Stimulated activated CD8-positive, alpha-beta memory T cell treated with anti-CD3 and anti-CD28 coated beads, Interleukin-4, amount 100 ng/mL, for 4 hours (primary cell): ENCODE measurements at places on chromosomes 6 and 20.

DNA sequence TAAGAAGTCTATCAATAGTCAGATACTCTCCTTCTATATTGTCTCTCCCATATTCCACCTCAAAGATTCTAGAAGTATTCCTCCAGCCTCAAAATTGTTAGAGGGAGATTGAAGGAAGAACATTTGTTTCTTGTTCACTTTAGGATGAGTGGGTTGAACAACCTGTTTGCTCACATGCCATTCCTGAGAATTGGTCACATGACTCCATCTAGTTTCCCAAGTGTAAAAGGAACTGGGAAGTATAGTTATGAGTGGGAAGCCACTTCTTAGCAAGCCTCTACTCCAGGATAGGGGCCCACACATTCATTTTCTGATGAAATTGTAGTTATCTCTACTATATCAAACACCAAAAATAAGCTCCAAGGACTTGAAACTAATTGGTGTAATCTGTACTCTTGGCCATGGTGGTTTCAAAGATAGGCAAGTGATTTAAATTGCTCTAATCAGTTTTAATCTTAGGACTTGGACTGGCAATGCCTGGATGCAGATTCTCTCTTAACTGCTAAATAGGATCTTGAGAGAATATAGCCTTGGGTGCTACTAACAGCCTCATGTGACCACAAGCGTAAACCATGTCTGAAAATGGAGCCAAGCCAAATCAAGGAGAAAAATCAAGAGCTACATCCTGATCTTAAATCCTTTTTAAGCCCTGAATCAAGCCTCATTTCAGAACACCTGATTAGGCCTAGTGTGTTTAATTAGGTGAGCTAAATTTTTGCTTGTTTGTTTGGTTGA is 758.7 kb upstream of the MAN1A1 start:
- no peak for DNase-seq

DNA sequence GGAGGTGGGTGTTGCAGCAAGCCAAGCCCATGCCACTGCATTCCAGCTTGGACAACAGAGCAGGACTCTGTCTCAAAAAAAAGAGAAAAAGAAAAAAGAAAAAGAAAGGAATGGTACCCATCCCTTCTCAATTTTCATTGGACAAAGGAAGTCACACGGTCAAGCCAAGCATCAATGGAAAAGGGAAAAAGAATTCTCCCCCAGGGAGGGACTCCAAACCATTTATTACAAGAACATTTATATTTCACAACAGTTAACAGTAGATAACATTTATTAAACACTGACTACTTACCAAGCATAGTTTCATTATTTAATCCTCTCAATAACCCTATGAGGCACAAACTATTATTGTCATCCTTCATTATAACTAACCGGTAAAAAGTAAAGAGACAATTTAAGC is 6.6 kb upstream of the KIF13A start:
- no peak for DNase-seq

GRCh38 chr20:4046311-4046924 is 31.1 kb upstream of the RNF24 start:
- DNase-seq = no peak

DNA sequence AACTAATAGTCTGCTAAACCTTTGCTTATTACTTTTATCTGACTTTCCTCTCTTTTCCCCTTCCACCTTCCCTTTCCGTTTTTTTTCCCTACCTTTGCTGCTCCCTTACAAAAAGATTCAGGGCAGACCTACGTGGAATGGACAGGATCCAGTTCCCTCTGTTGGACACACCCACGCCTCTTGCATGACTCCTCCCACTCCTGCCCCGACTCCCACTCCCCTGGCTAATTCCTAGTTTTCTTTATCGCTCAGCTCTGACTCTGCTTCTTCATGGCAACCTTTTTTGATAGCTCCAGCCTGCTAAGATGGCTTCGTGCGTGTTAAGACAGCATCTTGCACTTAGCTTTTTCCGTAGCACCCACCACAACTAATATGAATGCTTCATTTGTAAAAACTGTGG is 715.6 kb upstream of the NRSN1 start:
- DNase-seq = no peak

DNA sequence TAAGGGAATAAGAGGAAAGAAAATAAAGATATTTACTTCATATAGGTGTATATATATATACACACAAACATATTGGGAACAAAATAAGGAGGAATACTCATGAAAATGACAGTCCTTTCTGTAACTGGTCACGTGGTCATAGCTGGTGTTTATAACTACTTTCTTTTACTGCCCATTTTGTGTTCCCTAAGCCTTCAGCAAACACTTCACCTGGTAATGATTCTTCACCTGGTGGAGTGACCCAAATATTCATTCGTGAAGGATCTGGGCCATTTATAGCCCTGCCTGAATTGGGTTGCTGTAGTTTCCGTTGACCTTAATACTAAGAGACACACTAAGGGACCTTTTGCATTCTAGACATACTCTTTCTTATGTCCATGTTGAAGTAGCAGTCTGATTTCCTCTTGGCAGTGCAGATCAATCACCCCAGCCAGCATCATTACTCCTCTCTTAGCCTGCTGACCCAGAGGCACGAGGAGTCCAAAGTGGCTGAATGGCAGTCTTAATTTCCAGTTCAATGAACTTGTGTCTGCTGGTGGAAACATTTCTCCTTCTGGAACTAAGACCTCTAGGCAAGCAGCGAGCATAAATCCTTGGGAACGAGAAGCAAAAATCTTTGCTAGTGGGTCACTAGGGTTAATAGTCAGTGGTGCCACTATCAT is 39.9 kb upstream of the IYD start:
- DNase-seq = no peak

- DNase-seq = no peak
These were observed 71.8 kb upstream of the CENPW start for GRCh38 chr6:126268092-126268491.

- no peak for DNase-seq
These were observed at the start of gene FOXF2 for GRCh38 chr6:1389369-1390132. Gene FOXF2, plus strand, starts transcription at chr6:1389576. Its CDS starts 372 bp downstream, at chr6:1389948.

GRCh38 chr6:159874435-159874834 is 16.4 kb upstream of the MAS1 start:
- DNase-seq = no peak
